ENCODE measurements at places on chromosomes 7 and 10. TPM values are rescaled to one million over a fixed set of nuclear protein-coding genes. Genes with fewer than 3 reads are reported as not detected.

DNAH11 gene
- total RNA-seq = 4.0 TPM

SORCS1 gene
- total RNA-seq = not detected

PAPOLB gene
- 0.19 TPM for total RNA-seq

SLC39A12 gene
- not detected for total RNA-seq

ZDHHC16 gene
- 80.9 TPM for total RNA-seq

RSPH10B gene
- total RNA-seq = 0.56 TPM

INHBA gene
- total RNA-seq = 47.5 TPM

NKX1-2 gene
- not detected for total RNA-seq

RELN gene
- total RNA-seq = 94.7 TPM

PRF1 gene
- total RNA-seq = not detected

TBX20 gene
- total RNA-seq = 11.5 TPM

PRDX3 gene
- 235 TPM for total RNA-seq

MYPN gene
- total RNA-seq = 1.1 TPM

MKLN1 gene
- total RNA-seq = 53.3 TPM

NEUROD6 gene
- not detected for total RNA-seq

MKRN1 gene
- total RNA-seq = 57.1 TPM
